ENCODE measurements at places on chromosomes 12 and 14.
A peak's percentile ranks its signal among the peaks of the same experiment; 100 is the strongest.

- DNase-seq: no peak
These were observed 67.6 kb upstream of the CFL2 start for GRCh38 chr14:34782031-34782430.

GRCh38 chr14:91315844-91316267 lies 71.4 kb upstream of the GPR68 start:
- peak; percentile 84 for DNase-seq

DNA sequence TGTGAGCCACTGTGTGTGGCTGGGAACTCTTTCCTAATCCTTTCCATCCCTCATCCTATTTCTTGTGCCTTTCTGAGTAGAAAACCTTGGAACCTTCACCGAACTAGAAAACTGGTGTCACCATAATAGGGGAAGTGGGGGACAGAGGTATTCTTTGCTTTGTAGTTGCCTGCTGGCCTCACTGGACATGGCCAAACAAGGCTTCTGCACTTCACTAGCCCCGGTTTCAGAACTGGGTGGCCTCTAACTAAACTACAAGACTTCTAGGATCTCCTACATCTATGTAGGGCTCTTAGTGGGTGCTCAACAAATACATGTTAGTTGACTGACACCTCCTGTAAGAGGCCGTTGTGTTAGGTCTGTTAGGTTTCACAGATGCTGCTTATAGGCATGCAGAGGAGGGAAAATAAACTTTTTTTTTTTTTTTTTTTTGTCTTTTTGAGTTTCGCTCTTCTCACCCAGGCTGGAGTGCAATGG lies 597 bp upstream of the CIROP start:
- no peak for DNase-seq

- DNase-seq: no peak
These were observed 77.7 kb upstream of the TRAF3 start for GRCh38 chr14:102699416-102700110.

DNA sequence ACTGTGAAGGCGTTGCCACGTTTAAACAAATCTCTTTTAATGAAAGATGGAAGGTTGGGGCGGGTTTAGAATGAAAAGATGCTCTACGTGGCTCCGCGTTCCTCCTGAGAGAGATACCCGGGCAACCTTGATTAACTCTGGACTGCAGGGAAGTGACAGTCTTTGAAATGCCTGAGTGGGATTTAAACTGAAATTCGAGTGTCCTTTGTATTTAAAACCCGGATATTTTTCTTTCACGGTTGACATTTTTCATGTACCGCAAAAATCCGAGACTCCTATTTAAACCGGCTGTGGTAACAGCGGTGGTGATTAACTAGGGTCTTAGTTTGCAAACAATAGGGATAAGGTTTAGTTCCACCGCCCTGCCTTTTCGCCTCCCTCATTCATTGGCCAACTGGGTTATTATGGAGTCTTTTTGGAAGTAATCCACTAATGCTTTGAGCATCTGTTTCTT lies 707 bp downstream of the G2E3 start:
- peak; percentile 45 for DNase-seq

- no peak for DNase-seq
These were observed 630 bp downstream of the FOS start for GRCh38 chr14:75279153-75279762.

GRCh38 chr14:95434121-95434520 lies 82.3 kb downstream of the SYNE3 start:
- no peak for DNase-seq

DNA sequence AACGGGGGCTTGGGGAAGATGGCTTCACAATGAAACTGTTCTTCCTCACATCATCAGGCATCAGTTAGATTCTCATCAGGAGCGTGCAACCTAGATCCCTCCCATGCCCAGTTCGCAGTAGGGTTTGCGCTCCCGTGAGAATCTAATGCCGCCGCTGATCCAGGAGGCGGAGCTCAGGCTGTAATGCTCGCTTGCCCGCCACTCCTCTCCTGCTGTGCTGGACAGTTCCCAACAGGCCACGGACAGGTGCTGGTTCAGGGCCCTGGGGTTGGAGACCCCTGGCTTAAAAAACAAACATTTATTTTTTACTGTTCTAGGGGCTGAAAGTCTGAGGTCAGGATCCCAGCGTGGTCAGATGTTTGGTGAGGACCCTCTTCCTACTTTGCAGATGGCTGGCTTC lies 180.5 kb downstream of the FBXL14 start:
- no peak for DNase-seq

DNA sequence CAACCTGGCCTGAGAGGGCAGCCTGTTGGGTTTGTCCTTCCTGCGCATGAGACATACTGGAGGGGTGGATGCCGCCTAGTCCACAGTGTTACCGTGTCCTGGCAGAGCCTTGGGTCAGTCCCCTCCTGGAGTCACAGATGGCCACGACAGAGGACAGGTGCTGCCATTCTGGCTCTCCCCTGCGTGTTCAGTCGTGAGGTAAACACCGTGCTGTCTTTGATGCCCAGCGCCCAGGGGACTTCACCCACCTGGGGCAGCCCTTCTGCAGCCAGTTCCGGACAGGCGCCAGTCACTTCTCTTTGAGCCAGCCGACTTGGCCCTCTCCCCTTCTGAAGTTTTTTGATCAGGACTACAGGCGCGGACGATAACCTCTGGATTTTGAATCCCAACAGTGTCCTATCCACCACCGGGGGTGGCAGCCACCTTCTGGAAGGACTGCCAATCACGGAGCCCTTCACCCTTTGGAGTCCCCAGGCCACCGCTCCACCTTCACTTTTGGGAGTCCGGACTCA lies 933.0 kb downstream of the DIO2 start:
- DNase-seq: no peak

DNA sequence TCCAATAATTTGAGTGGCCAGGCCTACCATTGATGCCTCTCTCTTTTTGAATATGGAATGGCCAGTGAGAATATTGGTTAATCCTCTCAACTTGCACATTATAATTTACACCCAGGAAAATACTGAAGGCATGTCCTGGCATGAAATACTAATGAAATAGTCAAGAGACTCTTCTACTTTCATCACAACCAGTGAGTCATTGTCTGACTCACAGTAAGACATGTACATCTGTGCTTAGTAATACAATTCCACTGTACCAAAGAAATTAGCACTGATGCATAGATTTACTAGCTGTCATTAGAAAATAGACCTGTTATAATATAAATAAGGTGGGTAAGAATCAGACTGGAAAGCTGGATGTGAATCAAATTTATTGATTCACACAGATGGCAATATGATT lies 31.6 kb downstream of the KCNC2 start:
- DNase-seq: no peak

DNA sequence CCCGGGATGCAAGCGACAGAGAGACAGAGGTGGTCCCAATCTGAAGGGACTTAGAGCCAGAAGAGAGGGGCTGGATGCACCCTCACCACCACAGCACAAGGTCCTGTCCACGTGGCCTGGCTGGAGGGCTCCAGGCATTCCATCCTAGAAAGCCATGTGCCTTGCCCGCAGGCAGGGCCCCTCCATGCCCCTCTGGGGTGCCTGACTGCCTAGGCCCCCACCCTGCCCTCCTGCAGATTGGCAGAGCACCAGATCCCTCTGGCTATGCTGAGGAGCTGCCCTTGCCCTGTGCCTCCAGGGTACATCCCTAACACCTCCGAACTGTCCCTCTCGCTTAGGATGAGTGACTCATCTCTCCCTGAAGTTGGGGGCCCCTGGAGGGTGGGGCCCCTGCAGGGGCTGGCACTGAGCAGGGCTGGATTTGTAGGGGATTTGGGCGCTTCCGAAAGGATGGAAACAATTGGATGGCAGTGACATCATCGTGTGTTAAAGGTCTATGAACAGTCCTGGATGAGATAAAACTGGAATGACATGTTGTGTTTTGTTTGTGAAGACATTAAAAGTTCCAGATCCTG lies 50.9 kb downstream of the CHGA start:
- DNase-seq: no peak

GRCh38 chr12:124025661-124026060 lies 52.6 kb downstream of the ZNF664 start:
- no peak for DNase-seq

GRCh38 chr12:54042970-54043853 lies 10.4 kb downstream of the HOXC5 start:
- no peak for DNase-seq

DNA sequence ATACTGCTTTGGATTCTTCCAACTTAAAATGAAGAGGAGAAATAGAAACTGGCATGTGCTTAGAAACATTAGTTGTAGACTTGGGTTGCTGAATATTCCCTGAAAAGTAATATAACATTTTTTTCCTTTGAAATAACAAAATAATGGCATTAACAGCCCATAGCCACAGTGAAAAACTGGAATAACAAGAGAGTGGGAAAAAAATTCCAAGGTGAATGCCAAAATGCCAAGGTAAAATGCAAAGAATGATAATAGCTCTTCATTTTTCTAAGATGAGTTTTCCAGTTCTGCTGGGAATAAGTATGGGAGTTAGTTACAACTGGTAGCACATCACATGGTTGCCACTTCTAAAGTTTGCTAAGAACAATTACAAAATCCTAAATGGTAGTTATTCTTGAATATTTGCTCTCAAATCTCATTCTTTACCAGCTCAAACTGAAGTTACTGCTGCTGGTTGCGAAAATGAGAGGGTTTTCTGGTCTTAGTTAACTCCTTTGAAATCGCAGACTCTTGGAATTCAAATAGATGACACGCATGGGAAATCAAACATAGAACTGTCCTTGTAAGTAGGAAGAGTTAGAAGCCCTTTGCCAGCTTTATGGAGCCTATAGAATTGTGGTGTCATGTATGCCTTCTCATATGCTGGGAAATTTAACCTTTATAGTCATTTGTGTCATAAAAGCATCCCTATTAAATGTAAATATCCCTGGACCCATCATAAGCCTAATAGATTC lies 165.0 kb upstream of the DCN start:
- DNase-seq: no peak

- peak; percentile 59 for DNase-seq
These were observed 168.7 kb upstream of the HIF1A start for GRCh38 chr14:61526405-61527312.

DNA sequence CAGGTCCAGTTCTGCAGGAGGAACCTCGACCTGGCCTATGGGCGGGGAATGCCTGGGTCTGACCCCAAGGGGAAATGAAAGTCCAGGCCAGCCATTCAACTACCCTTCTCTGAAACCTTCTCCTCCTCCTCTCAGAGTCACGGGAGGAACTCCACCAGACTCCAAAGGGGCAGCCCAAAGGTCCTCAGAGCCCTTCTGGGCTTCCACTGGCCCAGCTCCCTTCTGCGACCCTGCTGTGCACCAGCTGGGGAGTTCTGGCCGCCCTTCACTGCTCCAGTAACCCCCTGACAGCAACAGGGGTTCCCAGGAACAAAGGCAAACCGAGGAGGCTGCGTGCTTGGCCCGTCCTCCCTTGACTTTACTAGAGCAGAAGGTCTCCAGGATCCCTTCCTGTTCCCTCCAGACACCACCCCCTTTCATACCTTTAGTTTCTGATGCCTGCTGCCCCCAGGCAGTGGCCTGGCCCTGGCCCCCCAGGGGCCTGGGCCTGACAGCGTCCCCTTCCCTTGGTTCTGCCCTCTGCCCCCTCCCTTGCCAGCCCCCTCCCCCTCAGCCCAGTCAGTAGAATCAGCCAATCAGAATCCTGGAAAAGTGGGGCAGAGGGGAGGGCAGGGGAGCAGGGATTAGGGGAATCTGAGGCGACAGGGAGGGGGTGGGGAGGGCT lies 850 bp upstream of the ZNF385A start:
- DNase-seq: no peak

DNA sequence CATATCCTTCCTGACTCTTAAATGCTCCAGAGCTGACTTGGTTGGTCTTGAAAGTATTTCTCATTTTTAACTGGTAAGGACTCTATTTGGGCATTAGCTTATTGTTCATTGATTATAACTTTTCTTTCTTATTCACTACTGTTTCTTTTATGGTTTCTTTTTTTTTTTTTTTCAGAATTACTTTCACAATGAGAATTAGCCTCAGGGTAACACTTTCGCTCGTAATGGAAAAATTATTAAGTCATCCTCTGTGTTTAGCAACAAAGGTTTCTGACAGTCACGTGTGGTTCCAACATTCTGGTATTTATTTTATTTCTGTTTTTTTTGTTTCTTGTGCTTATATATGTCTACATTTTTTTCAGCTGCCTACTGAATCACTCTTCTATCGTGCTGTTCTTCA lies 80.0 kb downstream of the METTL25 start:
- DNase-seq: no peak

GRCh38 chr12:62207248-62207647 lies 53.0 kb upstream of the USP15 start:
- DNase-seq: no peak

GRCh38 chr14:57761800-57762199 lies 104.1 kb downstream of the SLC35F4 start:
- no peak for DNase-seq

GRCh38 chr14:71339650-71340415 lies 432.6 kb downstream of the PCNX1 start:
- peak; percentile 51 for DNase-seq

DNA sequence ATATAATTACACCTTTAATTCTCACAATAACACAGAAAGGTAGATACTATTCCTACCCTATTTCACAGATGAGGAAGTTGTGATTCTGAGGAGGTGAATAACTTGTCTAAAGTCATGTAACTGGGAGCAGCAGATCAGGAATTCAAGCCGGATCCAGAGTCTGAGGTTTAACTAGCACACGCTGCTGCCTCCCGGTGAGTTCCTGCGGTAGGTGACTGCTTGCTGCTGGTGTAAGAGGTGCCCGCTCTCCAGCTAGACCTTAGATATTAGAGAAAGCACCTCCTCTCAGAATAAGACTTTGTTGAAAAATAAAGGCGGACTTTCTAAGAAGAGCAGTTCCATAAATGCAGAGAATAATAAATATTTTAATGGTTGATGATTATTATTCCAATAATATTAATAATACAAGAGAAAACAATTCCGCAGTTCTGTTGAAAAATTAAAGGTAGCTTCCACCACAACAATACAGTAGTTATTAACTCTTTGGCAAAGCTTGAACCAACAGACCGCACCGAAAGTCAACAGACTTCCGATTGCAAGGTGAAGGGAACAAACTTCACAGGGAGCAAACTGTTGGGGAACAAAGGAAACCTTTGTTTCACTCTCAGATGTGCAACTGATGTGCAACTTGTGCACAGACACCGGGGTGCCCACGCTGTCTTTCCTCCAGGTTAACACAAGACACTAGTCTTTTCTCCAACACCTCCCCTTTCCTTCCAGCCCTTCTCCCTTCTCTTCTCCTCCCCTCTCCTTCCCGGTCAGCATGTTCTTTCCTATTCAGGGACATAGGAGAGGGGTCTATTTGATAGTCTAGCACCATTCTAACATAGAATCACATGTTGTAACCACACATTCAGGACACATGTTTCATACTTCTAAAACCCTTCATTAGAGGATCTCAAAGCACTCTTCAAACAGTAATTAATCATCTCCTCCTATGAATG lies 73.2 kb upstream of the EGLN3 start:
- DNase-seq: no peak

- no peak for DNase-seq
These were observed 122.7 kb upstream of the SLCO1C1 start for GRCh38 chr12:20572451-20572850.

- DNase-seq: no peak
These were observed 966 bp downstream of the SINHCAF start for GRCh38 chr12:31324845-31325523.

- DNase-seq: no peak
These were observed 140.0 kb downstream of the PDE3A start for GRCh38 chr12:20508359-20508758.

GRCh38 chr14:103319422-103319821 lies 14.6 kb upstream of the EIF5 start:
- no peak for DNase-seq
